GM10248 (cell line): ENCODE measurements at places on chromosomes 5 and 9.

DNA sequence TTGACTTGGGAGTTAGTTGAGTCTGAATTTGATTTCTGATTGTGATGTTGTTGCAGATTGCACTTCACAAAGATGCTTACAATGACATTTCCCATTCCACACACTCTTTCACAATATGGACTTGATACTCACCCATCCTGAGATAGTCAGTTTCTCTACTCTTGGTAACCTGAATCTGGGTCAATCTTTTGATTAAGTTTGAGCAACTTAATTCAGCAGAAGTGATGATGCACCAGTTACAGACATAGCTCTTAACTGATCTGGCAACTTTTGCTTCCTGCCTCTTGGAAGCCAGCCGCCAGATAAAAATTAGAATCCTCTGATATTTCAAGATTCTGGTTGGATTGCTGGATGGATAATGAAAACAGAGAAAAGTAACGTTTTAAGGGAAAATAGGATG, 79.7 kb upstream of the OSMR start:
- no peak for DNase-seq

DNA sequence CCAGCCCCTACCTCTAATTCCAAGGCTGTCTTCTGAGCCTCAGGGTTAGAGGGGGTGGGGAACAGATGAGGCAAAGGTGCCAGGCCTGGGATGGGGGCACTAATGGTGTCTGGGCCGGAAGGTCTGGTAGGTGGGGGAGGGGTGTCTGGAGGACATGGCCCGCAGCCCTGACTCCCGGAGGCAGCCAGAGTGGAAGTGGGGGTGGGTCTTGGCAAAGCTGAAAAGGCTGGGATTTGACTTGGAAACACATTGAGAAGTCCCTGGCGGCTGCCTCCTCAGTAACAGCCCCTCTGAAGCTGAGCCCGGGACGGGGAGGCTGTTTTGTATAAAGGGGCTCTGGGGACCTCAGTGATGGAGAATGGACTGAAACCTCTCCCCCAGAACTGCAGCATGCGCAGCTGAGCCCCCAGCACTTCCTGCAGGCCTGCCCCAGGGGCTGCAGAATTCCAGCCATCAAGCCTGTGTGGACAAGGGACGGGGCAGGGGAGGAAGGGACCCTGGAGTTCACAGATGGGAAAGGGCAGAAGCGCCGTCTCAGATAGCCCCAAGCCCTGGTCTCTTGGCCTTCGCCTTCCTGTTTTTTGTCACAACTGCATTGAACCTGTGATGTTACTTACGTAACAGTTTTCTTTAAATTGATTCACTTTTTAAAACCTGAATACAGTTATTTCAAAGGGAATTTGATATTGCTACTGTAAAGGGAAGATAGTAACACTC, 49.3 kb upstream of the SYNPO start:
- DNase-seq = no peak

DNA sequence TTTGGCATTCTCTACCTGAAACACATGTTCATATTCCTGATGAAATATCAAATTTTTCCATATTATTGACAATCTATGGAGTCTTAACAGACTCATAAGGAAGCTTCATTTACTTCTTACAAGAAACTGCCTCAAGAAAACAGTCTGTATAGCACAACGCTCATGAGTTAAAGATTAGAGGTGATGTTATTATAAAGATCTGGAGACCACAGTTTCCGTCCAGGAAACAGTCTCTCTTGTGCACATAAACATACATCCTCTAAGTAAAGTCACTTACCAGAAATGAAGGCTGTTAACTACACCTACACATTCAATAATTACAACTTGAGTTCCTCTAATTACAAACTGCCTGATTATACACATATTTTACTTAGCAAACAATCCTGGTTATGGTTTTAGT, 86.9 kb downstream of the RAPGEF6 start:
- no peak for DNase-seq

GRCh38 chr5:14597080-14597479, 15.5 kb downstream of the OTULINL start:
- DNase-seq = no peak

GRCh38 chr9:122236681-122237080, 7.9 kb upstream of the LHX6 start:
- DNase-seq = no peak

DNA sequence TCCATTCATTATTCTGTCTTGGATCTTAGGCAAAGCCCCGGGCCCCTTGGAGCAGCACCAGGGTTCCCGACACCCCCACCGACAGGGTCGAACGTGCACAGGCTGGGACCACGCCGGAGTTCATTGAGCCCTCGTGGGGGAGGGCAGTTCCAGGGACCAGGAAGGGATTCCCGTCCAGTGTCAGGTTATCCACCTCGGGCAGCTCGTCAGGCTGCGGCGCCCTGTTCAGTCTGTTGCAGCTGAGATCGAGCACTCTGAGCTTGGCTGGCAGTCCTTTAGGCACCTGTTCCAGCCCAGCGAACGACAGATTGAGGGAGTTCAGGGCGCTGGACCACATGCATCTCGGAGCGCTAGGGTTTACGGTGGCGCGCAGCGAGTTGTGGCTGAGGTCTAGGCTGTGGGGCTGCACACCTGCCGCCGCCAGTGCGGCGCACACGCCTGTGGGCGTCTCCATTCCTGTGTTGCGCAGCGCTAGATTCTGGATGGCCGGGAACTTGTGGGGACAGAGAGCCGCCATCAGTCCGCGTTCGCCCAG, 1.1 kb downstream of the CD14 start:
- peak; percentile 35 for DNase-seq

DNA sequence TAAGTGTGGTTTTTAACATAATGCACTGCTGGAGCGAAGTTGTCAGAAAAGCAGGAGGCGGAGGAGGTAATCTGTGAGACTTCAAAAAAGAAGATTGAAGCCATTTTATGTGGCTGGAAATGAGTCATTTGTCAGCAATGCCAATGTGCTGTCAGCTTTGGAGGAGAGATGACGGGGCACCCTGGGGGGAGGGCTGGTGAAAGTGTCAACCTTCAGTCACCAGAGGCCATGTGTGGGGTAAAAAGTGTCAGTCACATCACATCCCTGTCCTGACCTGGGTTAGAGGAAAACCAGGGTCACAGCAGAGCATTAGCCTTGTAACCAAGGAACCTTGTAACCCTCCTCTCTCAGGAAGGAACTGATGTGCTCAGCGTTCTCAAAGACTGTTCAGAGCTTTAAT, 59.1 kb downstream of the TLR4 start:
- DNase-seq = no peak

GRCh38 chr9:123150708-123151503, 117.4 kb downstream of the GPR21 start:
- no peak for DNase-seq

GRCh38 chr5:40220260-40220659, 459.5 kb upstream of the PTGER4 start:
- DNase-seq = no peak

DNA sequence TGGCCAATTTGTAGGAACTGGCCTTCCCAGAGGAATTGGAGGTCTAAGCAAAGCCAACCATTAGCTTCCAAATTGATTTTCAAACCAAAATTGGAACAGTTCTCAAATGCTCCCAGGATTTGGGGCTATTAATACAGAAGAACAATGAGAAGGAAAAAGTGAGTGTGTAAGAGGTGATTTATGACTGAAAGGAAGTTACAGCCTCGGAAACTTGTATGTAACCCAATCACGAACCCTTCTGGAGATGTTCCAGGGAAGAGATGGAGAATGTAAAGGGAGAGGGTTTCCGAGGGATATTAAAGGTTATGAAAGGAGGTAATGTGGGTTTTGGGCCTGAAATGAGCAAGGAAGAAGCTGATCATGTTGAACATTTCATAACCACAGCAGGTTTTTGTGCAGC, 93.2 kb upstream of the CXCL14 start:
- DNase-seq = no peak

- DNase-seq = no peak
Measured at GRCh38 chr5:150694612-150695011, 6.2 kb downstream of the RBM22 start.

GRCh38 chr5:177973066-177973635, 22.9 kb downstream of the PROP1 start:
- no peak for DNase-seq

GRCh38 chr9:118558026-118558425, 811.2 kb downstream of the BRINP1 start:
- DNase-seq = no peak

DNA sequence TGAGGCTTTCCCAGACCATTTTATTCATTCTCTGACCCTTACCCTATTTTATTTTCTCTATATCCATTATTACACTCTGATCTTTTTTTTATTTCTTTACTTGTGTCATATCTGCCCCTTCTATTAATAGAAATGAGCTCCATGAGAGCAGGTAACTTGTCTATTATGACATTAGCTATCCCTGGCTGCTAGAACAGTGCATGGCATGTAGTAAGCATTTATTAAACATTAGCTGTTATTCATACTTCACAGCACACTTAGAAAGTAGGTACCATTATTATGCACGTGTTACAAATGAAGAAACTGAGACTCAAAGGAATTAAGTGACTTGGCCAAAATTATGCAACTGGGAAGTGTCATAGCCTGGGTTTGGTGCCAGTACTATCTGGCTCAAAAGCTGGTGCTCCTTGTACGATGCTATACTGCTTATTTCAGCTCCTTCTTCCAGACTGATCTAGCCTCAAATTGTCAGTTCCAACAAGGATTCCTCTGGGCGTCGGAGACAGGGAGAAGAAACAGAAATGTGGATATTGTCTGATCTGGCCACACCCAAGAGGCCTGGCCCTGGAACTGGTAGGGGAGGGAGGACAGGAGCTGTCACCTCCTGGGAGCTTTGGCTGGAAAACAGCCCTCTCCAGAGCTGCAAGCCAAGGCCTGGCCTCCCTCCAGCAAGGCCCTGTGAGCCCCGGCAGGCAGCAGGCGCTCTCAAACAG, 10.8 kb upstream of the NIPAL4 start:
- DNase-seq = no peak

DNA sequence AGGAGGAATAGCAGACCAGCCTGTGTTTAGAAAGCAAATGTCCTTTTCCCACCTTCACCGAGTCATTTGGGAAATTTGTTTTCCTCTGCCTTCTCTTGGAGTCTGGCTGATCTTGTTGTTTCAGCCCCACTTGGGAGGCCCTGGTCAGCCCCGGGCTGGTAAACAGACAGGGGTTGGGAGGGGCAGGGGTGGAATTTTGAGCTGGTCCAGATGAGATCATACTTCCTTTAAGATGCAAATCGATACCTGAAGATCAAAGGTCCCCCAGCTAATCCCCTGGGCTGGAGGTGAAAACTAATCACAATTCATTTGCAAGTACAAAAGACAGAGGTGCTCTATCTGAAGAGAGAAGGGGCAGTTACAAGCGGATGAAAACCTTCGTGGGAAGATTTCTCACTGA, 118.4 kb downstream of the PAPPA start:
- no peak for DNase-seq

DNA sequence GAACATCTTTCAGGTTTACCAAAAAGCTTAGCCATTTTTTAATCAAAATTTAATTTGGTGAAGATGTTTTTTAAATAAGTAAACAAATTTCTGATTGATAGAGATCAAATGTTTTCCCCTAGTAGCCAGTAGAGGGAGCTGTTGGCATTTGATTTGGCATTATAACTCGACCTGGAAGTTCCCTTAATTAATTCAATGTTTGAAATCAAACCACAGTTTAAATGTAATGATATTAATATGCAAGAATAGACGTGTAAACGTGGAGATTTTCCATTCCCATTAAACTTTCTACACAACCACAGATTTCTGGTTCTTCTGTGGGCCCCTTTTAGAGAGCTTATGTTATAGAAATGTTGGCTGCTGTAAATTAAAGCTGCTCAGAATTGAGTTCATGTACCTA, 148.1 kb upstream of the MPDZ start:
- peak; percentile 36 for DNase-seq

- no peak for DNase-seq
Measured at GRCh38 chr5:115770466-115770865, 46.0 kb downstream of the CDO1 start.

- no peak for DNase-seq
Measured at GRCh38 chr5:40682154-40683017, 2.7 kb downstream of the PTGER4 start.
